NCI-H1436 treated with DMSO at 0.1 percent for 48 hours (cell line): ENCODE measurements at places on chromosomes 6 and 20.

DNA sequence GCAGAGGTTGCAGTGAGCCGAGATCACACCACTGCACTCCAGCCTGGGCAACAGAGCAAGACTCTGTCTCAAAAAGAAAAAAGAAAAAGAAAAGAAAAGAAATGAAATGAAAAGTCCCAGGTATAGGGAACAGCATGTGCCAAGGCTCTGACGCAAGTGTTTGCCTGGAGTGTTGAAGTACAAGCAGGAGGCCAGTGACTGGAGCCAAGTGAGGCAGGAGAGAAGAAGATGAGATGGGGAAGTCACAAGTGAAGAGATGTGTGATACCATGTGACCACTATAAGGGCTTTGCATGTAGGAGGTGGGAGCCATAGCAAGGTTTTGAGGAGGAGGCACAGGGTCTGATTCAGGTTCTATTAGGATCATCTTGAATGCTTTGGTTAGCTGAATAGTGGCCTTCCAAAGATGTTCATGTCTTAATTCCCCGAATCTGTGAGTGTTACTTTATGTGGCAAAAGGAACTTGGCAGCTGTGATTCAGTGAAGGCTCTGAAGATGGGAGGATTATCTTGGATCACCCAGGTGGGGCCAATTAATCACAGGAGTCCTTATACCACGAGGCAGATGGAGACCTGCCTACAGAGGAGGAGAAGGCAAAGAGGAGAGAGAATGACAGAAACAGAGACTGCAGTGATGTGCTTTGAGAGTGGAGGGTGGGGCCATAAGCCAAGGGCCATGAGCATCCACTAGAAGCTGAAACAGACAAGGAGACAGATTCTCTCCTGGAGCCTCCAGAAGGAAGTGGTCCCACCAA is 91.1 kb upstream of the PTPN1 start:
- DNase-seq: no peak

DNA sequence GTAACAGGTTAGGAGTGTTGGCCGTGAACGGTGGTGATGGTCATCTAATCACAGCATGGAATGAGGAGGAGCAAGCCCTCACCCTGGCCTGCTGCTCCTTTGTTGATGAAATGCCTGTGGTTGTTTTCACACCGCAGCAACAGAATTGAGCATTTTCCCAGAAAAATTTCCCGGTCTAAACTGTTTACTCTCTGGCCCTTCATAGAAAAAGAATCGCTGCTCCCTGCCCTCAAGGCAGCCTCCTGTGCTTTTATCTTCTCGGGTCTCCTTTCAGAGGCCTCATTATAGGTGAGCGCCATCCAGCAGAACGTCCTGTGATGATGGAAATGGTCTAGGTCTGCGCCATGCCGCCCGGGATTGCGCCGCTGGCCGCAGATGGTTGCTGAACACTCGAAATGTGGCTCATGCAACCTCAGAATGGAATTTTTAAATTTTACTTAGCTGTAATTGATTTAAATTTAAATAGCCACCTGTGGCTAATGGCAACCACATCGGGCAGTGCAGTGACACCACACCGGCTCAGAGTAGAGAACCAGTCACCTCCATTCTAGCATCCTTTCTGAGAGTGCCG is 30.2 kb downstream of the PHACTR3 start:
- DNase-seq: no peak

GRCh38 chr20:5827098-5827853 is 77.1 kb downstream of the SHLD1 start:
- DNase-seq: no peak

GRCh38 chr6:44956396-44956795 is 371.7 kb upstream of the RUNX2 start:
- DNase-seq: no peak

DNA sequence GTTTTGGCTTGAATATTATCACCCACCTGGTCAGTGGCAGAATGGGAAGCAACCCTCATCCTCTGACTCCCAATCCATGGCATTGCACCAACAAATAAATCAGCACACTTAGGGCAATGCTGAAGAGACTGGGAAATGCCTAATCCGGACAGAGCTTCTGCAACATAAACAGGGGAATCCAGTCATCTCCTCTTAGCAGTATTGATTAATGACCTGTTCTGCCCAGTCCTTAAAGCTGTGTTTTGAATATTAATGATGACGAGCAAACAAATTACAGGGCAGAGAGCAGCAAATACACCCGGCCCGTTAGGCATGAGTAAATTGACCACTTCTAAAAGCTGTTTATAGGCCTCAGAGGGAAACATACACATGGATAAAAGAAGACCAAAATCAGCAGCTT is 77.0 kb upstream of the B3GAT2 start:
- no peak for DNase-seq

GRCh38 chr6:122735582-122735981 is 43.9 kb upstream of the FABP7 start:
- peak; percentile 75 for DNase-seq

DNA sequence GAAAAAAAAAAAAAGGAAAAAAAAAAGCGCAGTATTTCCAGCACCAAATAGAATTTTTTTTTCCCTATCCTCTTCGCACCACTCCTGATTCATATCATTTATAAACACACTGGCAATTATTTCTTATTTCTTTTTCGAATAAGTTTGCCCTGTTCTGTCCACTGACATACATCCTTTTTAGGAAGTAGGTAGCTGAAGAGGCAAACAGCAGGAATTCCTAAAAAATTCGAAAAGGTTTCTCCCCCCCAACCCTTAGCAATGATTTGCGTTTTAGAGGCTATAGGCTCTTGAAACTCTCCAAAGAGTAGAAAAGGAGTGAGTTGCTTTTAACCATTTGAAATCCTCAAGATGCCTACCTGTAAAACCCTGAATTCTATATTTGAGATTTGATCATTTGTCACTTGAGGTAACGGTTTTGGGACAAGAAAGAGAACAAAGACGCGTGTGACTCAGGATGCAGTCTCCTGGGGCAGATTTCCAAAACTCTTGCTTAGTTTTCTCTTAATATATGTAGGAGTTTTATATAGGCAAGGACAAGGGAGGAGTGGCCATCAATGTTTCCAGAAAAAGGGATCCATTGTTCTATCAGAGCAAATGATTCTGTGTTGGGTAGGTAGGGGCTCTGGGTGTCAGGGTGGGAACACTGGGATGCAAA is 531 bp upstream of the CCN2 start:
- no peak for DNase-seq

GRCh38 chr6:766625-767024 is 73.7 kb upstream of the EXOC2 start:
- no peak for DNase-seq

DNA sequence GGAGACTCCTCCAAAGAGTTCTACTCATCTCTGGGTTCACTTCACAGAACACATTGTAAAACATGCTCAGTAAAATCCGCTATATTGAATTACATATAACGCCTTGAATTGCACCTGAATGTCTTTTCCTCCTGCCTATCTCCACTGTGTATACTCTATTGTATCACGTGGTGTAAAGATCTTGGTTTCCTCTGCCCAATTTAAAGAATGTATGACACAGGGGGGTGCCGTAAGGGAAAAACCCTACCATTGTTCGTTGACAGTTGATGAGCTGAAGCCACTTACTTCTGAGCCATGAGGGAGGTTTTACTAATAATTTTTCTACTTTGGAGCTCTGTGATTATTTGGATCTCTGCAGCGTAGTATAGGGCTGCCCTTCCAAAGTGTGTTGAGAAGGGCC is 6.0 kb downstream of the ASF1A start:
- DNase-seq: no peak

DNA sequence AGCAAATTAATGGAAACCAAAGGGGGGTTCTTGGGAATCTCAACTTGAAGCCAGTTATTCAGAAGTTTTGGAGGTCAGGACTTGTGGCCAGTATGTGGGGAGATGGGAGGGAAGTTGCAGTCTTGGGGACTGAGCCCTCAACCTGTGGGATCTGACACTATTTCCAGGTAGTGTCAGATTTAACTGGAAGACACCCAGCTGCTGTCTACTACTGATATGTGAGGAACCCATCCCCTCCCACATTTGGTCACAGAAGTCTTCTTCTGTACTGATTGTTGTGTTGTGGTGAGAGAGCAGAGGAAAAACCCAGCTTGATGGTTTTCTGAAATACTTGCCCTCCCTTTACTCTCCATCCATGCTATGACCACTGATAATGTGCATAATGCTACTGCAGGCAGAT is 134.0 kb downstream of the QRSL1 start:
- DNase-seq: no peak

DNA sequence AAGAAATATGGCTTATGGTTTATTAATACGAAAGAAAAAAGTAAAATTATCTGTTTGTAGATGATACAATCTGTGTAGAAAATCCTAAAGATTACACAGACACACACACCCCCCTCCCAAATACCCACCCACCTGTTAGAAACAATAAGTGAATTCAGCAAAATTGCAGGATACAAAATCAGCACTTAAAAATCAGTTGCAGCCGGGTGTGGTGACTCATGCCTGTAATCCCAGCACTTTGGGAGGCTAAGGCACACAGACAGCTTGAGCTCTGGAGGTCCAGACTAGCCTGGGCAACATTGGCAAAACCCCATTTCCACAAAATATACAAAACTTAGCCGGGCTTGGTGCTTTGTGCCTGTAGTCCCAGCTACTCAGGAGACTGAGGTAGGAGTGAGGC is 42.3 kb downstream of the NINL start:
- DNase-seq: no peak

DNA sequence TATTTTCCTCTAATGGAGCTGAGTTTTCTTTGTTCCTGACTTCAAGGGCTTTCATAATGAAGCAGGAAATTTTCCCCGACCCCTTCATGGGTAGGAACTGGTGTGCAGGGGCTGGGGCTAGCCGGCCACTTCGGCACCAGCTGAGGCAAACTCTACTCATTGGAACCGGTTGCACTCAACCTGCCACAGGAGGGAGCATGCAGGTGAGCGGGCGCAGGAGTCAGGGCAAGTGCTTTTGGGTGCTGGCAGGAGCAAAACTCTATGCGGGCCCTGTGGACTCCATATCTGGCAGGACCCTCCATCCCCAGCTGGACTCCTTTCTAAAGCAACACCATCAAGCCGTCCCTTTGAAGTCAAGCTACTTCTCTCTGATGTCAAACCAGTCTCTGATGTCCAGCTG is 244.2 kb downstream of the EPM2A start:
- no peak for DNase-seq

GRCh38 chr6:158066136-158066781 is 84.6 kb downstream of the SYNJ2 start:
- no peak for DNase-seq

GRCh38 chr6:161056451-161056850 is 64.9 kb downstream of the MAP3K4 start:
- no peak for DNase-seq

- no peak for DNase-seq
Observed at GRCh38 chr6:2782825-2783187, 17.6 kb downstream of the WRNIP1 start.

GRCh38 chr6:133890711-133891148 is 1.8 kb downstream of the TCF21 start:
- no peak for DNase-seq

- DNase-seq: no peak
Observed at GRCh38 chr20:20014659-20015058, 2.5 kb upstream of the NAA20 start.
